Activated CD4-positive, alpha-beta T cell treated with anti-CD3 and anti-CD28 coated beads, Interleukin-2, amount 50 U/mL, for 24 hours (primary cell): ENCODE measurements at places on chromosomes 16 and 17.

- DNase-seq: no peak
Observed at GRCh38 chr17:41058741-41059140, 1.2 kb downstream of the KRTAP2-3 start.

DNA sequence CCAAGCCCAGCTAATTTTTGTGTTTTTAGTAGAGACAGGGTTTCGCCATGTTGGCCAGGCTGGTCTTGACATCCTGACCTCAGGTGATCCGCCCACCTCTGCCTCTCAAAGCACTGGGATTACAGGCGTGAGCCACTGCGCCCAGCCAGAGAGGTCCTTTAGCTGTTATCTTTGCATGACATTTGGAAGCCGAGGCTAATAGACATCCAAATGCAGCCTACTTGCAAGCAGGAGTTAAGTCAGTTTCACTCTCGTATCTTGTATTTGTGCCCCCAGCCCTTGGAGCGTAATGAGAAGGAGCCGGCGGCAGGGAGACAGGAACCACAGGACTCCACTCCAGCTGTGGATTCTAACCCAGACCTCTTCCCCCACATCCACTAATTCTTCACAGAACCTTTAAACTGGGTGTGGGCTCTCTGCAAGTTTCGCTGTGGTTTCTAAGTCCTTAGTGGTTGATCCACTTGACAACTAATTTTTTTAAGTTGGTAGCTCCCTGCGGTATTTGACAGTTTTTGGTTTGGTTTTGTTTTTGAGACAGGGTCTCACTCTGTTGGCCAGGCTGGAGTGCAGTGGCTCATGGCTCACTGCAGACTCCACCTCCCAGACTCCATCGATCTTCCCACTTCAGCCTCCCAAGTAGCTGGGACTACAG, 3.1 kb upstream of the CYTH1 start:
- DNase-seq: no peak

- DNase-seq: no peak
Observed at GRCh38 chr17:57666201-57666870, 78.8 kb downstream of the CCDC182 start.

GRCh38 chr16:88905563-88905962, 39.1 kb upstream of the PABPN1L start:
- DNase-seq: no peak

GRCh38 chr17:80737106-80738019, 192.7 kb downstream of the RPTOR start:
- DNase-seq: no peak
